ENCODE measurements at places on chromosomes 2 and 18.

GRCh38 chr2:24332791-24333540 lies 27.4 kb downstream of the ITSN2 start:
- DNase-seq: no peak

DNA sequence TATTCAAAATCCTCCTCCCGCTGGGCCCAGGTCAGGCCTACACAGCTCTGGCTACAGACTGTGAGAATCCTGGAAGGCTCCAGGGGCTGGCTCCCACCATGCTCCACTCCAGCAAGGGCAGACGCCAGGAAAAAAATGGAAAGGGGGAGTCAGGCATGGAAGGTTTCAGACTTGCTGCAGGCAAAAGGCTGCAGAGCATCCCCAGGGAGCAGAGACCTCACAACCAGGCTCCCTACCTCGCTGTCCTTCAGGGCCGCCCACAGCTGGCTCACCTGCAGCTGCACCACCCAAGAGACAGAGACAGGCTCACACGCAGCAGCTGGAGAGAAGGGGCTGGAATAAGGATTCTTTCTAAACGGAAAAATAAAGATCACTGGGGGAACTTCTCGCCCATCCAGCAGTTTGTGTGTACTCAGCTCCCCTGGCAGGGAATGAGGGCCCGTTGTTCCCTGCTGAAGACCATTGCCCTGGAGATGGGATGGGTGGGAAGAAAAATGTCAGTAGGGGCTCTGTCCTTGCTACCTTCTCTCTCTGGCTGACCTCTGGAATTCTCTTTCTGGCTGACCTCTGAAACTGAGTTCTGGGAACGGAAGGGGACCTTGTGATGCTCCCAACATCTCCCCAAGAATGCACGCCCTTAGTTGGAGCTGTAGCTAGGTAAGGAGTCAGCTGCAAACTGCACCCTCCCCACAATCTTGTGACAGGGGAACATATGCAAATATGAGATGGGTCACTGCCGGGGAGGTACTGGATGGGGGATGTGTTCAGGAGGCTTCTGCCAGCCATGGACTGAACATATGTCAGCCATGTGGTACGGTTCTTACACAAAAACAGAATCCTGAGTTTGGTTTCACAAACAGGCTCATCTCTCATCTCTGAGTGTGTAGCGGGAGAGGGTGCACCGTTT lies 34.5 kb downstream of the BCL2 start:
- no peak for DNase-seq

DNA sequence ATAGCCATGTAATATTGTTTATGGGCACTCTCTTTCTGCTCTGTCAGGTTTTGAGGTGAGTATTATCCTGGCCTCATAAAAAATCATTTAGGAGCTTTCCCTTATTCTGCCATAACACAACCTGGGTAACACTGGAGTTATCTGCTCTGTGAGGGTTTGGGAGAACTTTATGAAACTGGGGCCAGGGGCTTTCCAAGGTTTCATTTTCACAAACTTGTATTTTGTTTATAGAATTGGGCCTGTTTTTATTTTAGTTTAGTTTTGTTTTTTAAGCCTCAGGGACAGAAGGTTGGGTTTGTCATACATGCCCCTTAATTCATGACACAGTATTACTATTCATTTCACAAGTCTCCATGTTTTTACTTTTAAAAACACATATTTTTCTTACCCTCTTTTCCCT lies 83.5 kb downstream of the IRS1 start:
- no peak for DNase-seq

- no peak for DNase-seq
These were observed 130.4 kb upstream of the ZFP36L2 start for GRCh38 chr2:43356774-43357173.

DNA sequence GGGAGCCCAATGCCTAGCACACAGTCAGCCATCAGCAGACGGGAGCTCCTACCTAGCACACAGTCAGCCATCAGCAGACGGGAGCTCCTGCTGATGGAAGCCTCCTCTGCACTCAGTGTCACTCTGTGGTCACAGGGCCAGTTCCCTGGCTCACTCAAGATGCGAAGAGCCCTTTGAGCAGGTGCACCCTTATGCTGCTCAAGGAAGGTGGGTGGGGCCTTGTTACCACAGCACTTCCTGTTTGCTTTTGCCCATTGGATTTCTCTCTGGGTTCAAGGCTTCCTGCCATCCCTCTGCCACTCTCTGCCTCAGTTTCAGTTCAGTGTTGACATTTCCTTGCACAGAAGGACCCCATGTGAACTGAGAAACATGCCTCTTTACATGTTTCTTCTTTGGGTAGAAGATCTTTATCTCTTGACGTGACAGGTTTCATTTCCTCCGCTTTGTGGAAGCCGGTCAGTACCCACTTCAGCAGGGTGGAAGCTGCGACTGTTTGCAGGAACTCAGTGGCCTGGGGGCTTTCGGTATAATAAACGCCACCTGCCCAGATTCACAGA lies 11.6 kb downstream of the TRIB2 start:
- DNase-seq: no peak

GRCh38 chr2:113213061-113213930 lies 39.5 kb downstream of the PSD4 start:
- DNase-seq: no peak

- DNase-seq: no peak
These were observed 53.8 kb downstream of the GULP1 start for GRCh38 chr2:188345426-188345825.

GRCh38 chr2:174952607-174953006 lies 52.6 kb downstream of the CHN1 start:
- peak; percentile 50 for DNase-seq

- DNase-seq: no peak
These were observed 1.8 kb downstream of the PDE11A start for GRCh38 chr2:178070824-178071223.

DNA sequence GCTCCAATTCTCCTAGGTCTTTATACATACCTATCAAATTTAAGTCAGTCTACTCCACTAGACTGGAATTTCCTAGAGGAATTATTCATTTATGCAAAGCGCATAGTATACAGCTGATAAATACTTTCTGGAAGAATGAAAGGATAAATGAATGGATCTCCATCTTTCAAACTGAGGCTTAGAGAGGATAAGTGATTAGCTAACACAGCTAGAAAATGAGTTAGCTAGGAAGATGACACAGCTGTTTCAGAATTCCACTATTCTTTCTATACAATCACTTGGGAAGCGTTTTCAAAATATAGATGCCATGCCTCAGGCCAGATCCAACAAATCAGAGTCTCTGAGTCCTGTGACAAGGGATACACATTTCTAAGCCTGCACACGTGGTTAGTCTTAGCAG lies 1146.6 kb upstream of the ZEB2 start:
- DNase-seq: no peak

DNA sequence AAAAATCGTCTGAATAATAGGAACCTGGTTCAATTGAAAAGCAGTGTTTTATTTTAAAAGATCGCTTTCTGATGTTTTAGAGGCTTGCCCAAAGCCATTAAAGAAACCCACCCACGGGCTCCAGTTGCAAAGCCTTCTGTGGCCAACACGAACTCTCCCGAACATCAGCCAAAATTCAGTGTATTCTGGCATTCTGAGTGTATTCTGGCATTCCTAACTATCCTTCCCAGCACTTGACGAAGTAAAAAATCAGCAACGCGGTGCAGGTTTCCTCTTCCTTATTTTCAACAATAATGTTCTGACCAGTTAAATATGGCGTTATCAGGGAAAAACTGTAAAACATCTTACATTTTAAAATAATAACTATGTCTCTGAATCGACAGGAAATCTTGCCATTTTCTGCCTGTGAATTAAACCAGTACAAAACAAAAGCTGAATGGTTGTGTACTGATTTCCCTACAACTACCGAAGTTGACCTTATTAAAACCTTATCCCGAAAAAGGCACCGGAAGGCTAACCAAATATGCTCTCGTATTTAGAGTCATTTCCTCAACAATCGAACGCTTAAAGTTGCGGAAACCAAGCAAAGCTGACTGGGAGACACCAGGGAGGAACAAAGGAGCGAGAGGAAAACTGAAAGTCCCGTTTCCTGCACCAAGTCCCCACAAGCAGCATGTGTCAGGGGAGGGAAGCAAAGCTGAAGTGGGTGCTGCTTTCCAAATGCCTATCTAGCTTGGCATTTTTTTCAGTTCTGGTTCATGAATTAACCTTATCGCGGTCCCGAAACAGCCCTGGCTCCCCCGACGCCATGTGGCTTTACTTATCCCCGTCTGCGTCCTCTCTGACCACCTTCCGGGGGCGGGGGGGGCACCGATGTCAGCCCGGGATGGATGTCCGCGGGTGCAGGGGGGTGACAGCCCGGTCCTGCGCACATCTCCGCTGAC lies 44.3 kb downstream of the ZNF516 start:
- DNase-seq: peak; percentile 60

DNA sequence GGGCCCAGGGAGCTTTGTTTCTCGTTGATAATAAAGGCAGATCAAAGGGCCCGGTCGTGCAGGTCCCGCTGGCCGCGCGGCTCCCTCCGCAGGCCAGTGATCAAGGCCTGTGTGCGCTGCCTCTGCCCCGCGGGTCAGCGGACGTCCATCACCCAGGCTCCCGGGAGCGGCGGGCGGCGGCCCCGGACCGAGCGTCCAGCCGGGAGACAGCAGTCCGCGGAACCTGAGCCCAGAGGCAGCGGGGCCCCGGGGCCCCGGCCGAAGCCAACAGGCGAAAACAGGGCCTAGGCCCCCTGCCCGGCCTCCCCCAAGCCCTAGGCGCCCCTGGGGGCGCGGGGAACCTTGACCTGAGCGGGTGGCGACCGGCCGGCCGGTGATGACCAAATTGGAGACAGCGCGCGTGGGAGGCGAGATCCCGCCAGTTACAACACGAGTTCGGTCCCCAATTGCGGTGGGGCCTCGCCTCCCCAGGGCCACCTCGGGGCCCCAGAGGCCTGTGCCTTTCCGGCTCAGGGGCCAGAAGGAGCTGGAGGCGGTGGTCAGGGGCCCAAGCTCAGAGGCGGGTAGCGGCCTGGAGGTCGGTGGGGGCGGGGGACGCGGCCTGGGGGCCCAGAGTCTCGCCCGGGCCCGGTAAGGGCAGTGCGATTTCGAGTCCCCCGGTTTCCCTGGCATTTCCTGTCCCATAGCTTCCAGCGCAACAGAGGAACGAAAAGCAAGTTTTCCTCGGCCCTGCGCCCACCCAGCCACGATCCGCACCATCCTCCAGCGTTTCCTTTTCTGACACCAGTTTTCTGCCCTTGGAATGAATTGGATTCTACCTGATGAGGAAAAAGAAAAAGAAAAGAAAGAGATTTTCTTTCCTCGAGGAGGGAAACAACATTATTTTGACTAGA lies 5.9 kb downstream of the SP9 start:
- DNase-seq: no peak

GRCh38 chr2:124908411-124908810 lies 883.3 kb downstream of the CNTNAP5 start:
- no peak for DNase-seq

All from NCI-H2081 (cell line).